ENCODE measurements at places on chromosomes 6 and 20. TPM values are rescaled to one million over a fixed set of nuclear protein-coding genes. Genes with fewer than 3 reads are reported as not detected.

GRCh38 chr6:158848490-158848895 is 29.3 kb upstream of the EZR start:
- no peak for DNase-seq

DNA sequence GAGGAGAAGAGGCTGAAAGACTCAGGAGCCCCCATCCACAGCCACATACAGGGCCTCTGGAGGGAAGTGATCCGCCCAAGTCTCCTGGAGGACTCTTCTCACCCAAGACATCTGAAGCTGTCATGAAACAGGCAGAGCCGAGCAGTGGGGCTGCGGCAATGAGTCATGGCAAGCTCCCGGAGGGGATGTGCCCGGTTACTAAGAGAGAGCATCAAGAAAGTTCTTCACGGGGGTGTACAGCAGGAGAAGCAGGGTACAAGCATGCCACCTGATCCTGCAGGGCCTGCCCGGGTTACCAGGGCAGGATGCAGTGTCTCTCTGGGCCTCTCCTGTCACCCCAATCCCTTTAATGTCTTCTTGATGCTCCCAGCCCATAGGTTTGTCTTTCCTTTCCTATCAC is 21.1 kb downstream of the TRIM26 start:
- DNase-seq = no peak

DNA sequence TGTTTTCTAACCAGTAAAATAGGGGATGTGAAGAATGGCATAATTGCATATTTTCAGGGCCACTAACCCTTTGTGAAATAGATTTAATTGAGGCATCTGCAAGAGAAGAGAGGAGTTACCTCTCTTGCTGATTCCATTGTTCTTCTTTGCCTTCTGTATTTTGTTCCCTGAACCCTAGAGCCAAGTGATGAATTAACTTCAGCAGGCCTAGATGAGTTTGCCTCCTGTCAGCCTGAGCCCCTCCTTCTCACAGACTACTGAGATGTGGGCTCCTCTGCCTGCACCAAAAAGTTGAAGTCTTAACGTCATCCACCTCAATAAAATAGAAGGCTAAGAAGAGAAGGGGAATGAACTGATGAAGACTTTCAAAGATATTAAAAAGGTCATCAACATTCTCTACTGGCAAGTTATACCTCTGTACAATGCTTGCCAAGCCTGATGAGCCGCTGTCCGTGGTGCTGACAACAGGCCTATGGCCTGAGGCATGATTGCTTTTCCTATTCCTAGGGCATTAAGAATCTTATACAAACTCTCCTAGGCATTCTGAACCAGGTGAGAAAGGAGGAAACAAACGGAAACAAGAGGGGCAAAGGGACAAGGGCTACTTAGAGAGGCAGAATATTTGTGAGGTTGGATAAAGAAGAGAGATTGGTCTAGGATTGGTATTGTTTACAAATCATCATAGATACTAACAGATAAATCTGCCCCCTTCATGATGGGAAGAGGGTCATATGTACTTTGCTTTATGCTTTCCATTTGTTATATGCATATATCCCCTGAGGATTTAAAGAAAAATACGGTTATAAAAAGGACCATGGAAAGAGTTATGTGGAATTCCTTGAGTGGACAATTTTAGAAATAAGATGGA is 46.8 kb downstream of the CD24 start:
- DNase-seq = no peak

DNA sequence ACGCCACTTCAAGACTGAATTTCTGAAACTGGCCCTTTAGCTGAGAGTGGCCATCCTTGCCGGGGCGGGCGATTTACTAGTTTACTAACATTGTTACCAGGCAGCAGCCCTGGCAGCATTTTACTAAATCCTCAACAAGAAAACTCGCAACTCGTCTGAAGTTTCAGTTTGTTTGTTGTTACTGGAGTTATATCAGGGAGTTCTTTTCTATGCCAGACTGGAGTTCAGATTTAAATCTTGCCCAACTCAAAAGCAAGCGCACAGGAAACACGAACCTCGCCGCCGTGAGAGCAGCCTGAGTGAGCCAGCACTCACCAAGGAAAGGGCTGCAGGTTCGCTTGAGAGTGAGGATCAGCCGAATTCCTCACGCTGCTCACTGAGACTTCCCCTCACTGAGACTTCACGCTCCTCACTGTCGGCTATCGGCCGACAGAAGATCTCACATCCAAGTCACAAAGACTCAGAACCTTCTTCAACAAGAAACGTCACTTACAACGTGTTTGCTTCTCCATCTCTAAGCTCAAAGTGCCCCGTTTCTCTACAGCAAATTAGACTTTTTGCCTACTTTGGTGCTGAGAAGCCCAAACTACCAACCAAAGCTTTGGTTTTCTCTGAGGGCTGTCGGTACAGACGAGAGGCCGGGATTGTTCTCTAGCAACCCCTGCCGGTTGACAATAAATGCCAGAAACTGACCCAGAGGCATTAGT is 78.9 kb downstream of the OLIG3 start:
- peak; percentile 78 for DNase-seq

DNA sequence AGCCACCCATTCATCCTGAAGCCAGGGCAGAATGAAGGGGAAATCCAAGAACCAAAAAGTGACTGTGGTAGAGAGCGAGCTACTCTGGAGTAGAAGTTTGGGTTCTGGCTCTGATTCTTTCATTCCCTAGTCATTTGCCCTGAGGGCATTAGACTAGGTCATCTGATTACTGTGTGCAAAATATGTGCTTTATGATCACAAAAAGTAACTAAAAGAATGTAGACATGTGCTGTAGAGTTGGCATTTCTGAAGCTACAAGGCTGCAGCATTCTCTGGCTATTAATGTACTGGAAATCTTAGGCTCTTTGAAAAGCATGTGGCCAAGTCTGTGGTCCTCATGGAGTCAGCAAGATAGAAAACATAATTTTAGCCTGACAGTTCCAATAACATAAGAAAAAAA is 94.2 kb downstream of the TBC1D7 start:
- DNase-seq = no peak

- no peak for DNase-seq
These were observed 19.7 kb upstream of the OGFRL1 start for GRCh38 chr6:71268735-71269437.

DNA sequence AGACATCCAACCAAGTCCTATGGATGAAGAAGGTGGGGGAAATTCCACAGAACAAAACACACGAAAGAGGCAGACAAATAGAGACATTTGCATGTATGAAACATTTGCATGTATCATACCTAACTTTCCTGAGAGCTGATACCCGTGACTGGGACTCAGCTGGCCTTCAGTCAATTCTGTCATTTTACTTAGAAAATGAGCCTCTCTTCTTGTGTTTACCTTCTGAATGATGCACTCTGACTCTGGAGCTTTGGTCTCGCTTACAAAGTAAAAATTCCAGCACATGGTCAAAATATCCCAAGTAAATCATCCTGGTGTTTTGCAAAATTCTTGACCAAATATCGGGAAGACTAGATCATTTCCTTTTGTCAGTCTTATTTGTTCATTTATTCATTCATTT is 46.9 kb downstream of the MMUT start:
- DNase-seq = no peak

GRCh38 chr20:32227306-32227705 is 19.6 kb downstream of the POFUT1 start:
- no peak for DNase-seq

The SLA2 gene
- 21.5 TPM for total RNA-seq

The MICB gene
- total RNA-seq = 9.5 TPM

The PYGB gene
- total RNA-seq = 27.4 TPM
